SIG-M5 (cell line): ENCODE measurements at places on chromosomes 12 and 14.

DNA sequence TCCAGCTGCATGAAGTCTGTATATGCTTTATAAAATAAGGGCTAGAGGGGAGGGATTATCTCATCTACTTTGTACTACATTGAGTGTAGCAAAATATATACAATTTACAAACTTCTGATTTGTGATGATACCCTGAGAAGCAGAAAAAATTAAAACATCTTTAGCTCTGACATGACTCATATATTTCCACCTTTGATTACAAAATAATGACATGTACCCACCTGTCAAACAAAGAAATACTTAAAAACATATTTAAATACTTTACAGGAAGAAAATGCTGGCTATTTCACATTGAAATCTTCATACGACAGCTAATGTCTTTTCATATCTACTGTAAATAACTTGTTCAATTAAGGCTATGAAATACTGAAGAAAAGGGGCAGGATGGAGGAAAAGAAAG, 3.3 kb downstream of the GPR135 start:
- DNase-seq = no peak

- DNase-seq = no peak
Measured at GRCh38 chr12:50185301-50185895, 18.2 kb upstream of the CERS5 start.

DNA sequence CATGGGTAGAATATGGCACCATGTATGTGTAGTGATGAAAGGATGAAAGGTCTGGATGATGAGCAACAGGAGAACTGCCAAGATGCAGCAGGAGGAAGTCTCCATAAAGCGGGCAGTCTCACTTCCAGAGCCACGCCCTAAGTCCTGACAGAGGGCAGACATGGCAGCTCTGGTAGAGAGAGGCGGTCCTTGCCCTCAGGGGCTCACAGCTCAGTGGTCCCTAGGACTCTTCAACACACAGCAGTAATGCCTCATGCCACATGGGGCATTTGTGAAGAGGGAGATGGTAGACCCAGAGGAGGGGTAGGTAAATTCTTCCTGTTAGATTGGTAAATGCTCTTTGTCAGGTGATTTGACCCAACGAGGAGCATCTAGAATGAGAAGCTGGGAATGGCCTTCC, 1088.4 kb downstream of the BCL11B start:
- no peak for DNase-seq

- no peak for DNase-seq
Measured at GRCh38 chr12:111442301-111443045, 36.8 kb downstream of the SH2B3 start.

DNA sequence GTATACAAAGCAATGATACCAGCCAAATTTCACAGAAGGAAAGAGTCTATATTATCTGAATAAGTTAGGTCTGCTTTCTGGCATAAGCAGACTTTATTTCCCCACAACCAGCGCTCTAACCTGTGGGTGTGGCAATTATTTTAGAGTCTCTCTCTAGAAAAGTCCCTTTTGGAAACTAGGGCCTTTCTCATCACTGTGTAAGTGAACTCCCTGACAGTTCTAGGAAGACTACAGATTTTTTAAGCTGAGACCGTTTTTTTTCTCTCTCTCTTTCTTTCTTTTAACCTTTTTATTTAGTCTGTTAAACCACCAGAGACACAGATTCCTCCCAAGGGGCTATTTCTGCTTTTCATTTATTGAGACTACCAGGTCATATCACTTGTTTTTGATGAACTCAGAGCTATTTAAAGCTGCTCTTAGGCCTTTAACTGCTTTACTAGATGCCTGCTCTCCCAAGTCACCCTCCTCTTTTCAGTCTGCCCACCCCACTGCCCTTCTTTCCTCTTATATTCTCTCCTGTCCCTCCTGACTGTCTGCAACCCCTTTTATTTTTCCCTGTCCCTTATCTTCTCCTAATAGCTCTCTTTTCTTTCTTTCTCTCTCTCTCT, 69.2 kb upstream of the ARHGAP5 start:
- no peak for DNase-seq

DNA sequence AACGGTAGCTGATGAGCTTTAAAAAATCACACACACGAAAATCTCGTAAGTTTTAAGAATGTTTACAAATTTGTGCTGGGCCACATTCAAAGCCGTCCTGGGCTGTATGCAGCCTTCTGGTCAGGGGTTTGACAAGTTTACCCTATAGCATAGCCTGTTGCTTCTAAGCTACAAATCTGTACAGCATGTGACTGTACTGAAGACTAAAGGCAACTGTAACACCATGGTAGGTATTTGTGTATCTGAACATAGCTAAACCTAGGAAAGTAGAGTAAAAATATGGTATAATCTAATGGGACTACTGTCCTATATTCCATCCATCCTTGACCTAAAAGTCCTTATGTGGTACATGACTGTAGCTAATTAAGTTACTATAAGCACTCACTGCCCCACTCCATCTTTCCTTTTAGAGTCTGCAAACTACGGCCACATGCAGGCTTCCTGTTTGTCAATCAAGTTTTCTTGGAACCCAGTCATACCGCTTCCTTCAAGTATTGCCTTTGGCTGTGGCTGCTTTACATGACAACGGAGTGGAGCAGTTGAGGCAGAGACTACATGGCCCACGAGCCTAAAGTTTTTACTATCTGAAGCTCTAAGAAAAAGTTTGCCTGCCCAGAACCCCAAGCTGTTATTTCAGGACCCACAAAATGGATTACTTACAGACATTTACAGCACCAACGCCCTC, 18.5 kb downstream of the KRT7 start:
- DNase-seq = no peak

DNA sequence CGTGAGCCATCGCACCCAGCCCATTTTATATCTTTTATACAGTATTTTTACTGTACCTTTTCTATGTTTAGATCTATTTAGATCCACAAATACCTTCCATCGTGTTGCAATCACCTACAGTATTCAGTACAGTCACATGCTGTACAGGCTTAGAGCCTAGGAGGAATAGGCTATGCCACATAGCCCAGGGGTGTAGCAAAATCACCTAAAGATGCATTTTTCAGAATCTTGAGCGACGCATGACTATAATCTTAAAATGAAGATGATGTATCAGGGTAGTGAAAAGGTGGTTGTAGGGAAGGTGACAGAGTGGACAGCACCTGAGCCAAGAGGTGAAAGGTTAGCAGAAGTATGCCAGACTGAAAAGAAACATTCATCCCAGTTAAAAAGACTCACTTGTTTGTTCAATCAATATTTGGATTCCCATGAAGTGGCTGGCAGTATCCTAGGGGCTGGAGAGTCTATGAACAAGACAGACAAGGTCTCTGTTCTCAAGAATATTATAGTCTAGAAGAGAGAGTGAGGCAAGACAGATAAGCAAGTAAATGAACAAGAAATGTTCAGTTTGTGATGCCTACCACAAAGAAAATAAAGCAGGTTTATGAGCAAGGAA, 3.6 kb downstream of the SPRING1 start:
- no peak for DNase-seq

DNA sequence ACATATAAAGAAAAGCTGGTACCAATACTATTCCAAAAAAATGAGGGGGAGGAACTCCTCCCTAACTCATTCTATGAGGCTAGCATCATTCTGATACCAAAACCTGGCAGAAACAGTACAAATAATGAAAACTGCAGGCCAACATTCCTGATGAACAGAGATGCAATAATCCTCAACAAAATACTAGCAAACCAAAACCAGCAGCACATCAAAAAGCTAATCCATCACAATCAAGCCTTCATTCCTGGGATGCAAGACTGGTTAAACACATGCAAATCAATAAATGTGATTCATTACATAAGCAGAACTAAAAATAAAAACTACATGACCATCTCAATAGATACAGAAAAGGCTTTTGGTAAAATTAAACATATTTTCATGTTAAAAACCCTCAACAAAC, 281.3 kb downstream of the KCNH5 start:
- DNase-seq = no peak

GRCh38 chr12:30361145-30361544, 334.5 kb downstream of the IPO8 start:
- DNase-seq = no peak

- no peak for DNase-seq
Measured at GRCh38 chr14:69672356-69672755, 61.0 kb downstream of the SUSD6 start.
